ENCODE measurements at places on chromosomes 4 and X. TPM values are rescaled to one million over a fixed set of nuclear protein-coding genes. Genes with fewer than 3 reads are reported as not detected.

DNA sequence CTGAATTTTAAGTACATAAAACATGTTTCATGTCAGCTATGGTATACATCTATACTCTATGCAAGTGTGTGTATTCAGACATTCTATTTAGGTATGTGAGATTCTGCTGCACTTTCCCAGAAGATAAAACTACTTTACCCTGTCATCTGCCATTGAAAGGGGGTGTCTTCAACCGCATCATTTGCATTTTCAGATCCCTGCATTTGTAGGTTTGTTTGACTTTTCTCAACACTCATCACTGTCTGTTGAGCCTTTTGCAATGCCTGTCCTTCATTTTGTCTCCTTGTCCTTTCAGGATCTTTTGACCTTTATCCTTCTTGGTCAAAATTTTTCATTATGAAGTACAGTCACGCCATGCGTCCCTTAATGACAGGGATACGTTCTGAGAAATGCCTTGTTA is 103.5 kb downstream of the TMA16 start:
- DNase-seq, result no peak

ITIH6 gene
- total RNA-seq, result not detected

GRCh38 chrX:110741213-110741796 is 54.3 kb downstream of the CHRDL1 start:
- no peak for DNase-seq

MCUB gene
- 3.3 TPM for total RNA-seq
